ENCODE measurements at places on chromosomes 3 and 15.

- DNase-seq = no peak
Observed at GRCh38 chr3:182925330-182925943, 54.9 kb downstream of the DCUN1D1 start.

DNA sequence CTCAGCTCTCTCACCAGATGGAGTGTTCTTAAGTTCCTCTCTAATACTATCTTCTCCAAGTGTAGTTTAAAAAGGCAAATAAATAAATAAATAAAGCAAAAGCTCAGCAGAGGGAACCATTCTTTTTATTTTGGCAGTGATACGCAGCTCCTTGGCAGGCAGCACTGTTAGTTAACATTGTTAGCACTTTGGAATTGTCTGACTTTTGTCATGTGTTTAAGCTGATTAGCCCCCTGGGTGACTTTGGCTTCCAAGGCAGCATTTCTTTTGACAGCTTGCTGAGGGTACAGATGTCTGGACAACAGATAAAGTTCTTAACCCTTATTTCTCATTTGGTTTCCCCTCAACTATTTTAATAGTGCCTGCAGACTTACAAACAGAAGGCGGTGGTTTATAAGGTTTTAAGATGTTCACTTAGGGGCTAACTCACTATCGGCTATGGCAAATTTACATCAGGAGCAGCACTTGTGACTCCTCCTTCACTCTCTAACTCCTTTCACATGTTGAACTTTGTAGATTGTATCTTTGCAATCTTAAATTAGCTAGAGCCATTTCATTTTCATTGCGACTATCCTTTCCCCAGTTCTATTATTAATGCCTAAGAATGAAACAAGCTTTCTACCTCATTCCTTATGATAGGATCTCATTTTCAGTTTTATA lies 213.4 kb downstream of the ZBBX start:
- DNase-seq = no peak

- no peak for DNase-seq
Observed at GRCh38 chr3:55937301-55937700, 450.2 kb upstream of the WNT5A start.

DNA sequence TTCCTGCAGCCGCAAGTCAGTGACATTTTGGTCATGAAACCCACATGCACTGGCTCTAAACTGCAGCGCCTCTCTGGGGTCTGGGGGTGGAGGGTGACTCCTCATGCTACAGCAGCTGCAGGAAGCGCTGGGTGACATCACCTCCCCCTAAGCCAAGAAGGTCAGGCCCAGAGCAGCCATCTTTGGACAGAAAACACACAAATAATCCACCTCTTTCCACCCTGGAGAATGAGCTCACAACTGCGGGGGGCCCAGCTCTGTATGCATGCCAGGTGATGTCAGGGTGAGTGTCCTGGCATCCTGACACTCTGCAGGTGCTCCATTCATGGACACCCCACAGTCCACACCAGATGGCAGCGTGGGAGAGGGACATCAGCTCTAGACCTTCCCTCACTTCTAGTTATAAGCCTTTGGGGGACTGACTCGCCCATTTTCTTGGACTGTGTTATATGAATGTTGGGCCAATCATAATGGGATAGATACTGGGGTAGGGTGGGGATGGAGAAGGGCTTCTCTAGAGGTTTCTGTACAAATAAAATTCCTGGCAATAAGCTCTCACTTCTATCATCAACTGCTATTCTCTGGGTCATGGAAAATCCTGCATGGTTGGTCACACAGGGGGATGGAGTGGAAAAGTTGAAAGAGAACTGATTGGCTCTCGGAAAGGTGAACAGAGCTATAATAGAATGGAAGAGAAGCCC lies 70.7 kb upstream of the THBS1 start:
- no peak for DNase-seq

- DNase-seq = no peak
Observed at GRCh38 chr3:123750659-123751420, 133.3 kb downstream of the MYLK start.

DNA sequence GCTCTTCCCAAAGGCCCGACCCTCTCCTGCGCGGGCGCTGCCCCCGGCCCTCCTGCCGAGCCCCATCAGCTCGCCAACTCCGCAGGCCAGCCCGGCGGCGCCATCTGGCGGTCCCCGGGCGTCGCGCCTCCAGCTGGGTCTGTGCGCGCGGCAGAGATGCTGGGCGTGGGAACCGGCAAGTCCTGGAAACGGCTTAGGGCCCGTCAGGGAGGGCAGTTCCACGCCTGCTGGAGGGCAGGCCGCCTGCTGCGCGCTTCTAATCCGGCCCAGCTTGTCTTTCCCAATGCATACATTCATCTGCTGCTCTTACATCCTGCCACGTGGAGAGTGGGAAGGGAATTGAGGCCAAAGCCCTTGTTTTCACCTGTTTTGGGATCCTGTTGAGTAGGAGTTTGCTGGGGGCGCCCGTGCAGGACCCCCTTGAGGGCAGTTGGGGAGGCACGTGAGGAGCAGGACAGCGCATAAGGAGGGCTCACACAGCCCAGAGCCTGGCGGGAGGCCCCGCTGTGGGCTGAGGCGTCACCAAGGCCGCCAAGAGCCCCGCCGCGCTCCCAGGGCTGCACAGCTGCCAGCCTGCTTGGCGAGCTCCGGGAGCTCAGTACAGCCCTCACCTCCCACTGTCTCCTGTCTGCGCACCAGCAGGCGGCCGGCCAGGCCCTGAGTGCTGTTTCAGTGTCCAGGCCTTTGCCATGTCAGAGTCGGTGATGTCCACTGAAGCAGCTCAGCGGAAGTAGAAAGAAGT lies 165.6 kb downstream of the NSMCE3 start:
- no peak for DNase-seq
